ENCODE measurements at places on chromosomes 13 and 19. TPM values are rescaled to one million over a fixed set of nuclear protein-coding genes. Genes with fewer than 3 reads are reported as not detected.

The BCAM gene
- total RNA-seq, result 116 TPM

The DNAJB1 gene
- total RNA-seq, result 126 TPM

The GJB6 gene
- not detected for total RNA-seq

The CDC42EP5 gene
- 1.2 TPM for total RNA-seq

The CDX2 gene
- total RNA-seq, result not detected

The ZNF17 gene
- total RNA-seq, result 7.4 TPM

The SULT2B1 gene
- 0.37 TPM for total RNA-seq

The INAFM1 gene
- total RNA-seq, result 2.5 TPM

The SACS gene
- total RNA-seq, result 31.9 TPM

The GPC6 gene
- 0.88 TPM for total RNA-seq

The KIR2DL1 gene
- not detected for total RNA-seq

The EDNRB gene
- total RNA-seq, result not detected

The OXGR1 gene
- not detected for total RNA-seq

The CCDC61 gene
- 4.3 TPM for total RNA-seq

The RASL11A gene
- 1.9 TPM for total RNA-seq

The ZNF563 gene
- total RNA-seq, result 0.45 TPM

The PEAK3 gene
- total RNA-seq, result not detected

The SIGLEC6 gene
- not detected for total RNA-seq

The LILRA1 gene
- not detected for total RNA-seq

The CPB2 gene
- not detected for total RNA-seq

The CLEC17A gene
- total RNA-seq, result not detected

The ZSCAN1 gene
- not detected for total RNA-seq

The NLRP11 gene
- total RNA-seq, result not detected

The ZNF582 gene
- not detected for total RNA-seq

The KLHL1 gene
- total RNA-seq, result not detected

The MBD3L2B gene
- not detected for total RNA-seq

The DENND1C gene
- total RNA-seq, result not detected

The ZNF20 gene
- 0.53 TPM for total RNA-seq
